ENCODE measurements at places on chromosomes 7 and 10.

DNA sequence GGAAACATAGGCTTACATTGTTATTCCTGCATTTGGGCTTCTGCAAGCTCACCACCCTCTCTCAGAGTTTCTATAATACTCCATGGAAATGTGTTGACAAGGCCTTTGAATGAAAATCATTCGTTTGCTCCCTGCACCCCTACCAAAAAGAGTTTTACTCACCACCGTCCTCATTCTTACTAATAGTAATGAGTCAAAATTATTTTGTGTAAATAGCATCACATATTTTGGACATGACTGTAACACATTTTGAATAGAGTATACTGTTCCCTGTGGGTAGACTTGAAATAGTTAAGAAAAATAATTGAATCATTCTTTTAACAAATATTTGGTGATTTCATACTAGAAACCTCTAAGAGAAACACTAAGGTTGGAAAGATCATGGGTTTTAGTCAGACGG is 84.6 kb downstream of the AKAP9 start:
- DNase-seq = no peak

- DNase-seq = no peak
Observed at GRCh38 chr7:40237731-40238130, 102.9 kb downstream of the SUGCT start.

DNA sequence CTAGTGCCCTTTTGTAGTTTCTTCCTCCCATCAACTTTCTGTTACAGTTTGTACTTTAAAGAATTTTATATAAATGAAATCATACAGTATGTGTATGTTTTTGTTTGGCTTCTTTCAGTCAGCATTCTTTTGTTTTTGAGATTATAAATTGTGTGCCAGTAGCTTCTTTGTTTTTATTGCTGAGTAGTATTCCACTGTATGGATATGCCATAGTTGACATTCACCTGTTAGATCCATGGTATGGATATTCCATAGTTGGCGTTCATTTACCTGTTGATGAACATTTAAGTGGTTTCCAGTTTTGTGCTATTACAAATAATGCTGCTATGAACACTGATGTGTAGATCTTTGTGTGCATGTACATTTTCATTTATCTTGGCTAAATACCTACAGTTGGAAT is 70.8 kb upstream of the SYPL1 start:
- DNase-seq = no peak

- DNase-seq = no peak
Observed at GRCh38 chr7:3439333-3440030, 138.4 kb downstream of the SDK1 start.

GRCh38 chr10:91137011-91137643 is 83.3 kb upstream of the PCGF5 start:
- DNase-seq = no peak

DNA sequence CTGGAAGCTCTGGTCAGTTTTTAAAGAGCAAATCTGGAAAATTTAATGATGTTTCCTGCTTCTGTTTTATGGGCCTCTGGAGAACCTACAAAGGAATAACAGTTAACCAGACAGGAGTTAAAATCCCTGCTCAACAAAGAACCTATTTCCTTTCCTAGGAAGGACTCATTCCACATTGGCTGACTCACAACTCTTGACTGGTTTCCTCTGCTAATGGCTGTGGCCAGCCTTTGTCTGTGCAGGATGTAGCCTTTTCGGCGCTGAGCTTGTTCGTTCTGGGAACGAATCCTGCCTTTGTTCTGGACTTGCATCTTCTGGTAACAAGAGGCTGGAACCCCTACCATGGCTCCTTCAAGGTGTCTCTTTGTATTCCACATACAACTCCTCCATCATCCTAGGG is 112.8 kb upstream of the PDCD4 start:
- no peak for DNase-seq

DNA sequence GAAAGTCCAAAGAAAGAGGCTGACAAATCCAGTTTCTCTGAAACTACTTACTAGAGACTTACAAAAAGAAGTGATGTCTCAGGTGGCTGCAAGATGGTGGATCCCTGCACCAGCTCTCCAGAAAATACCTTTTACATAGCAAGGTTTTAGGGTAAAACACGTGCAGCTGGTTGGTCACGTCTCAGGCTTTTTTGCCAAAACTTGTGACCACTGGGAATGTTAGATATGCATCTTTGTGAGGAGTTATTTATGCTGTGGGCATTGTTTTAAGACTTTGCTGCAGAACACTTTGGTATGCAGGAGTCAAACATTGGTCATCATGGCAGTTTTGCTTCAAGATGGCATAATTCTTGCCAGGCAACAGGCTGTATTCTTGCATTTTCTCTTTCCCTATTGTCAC is 1352.8 kb downstream of the REEP3 start:
- no peak for DNase-seq

- DNase-seq = no peak
Observed at GRCh38 chr10:124719213-124719851, 24.8 kb downstream of the FAM53B start.

GRCh38 chr7:149855361-149856305 is 17.5 kb downstream of the ZNF862 start:
- no peak for DNase-seq

GRCh38 chr7:34075523-34076370 is 170.4 kb downstream of the BMPER start:
- DNase-seq = no peak

DNA sequence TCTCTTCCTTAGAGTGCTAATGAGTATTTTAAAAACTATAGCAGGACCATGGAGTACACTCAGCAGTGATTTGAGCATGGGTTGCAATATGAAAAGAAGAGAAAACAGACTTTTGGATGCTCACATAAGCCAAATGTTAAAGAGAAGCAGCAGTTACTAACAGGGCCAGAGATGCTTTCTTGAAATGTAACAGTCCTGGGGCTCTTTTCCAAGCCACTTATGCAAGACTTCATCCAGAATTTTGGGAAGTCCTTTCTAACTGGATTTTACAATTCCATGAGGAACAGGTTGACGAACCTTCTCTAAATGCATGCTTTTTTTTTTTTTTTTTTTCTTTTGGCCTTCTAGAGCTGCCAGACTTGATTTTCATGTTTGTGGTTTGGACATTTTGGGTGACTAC is 282.0 kb downstream of the SEC23IP start:
- DNase-seq = no peak

GRCh38 chr10:117727421-117727820 is 184.9 kb downstream of the EMX2 start:
- DNase-seq = no peak
